ENCODE measurements at places on chromosomes 2 and 18. TPM values are rescaled to one million over a fixed set of nuclear protein-coding genes. Genes with fewer than 3 reads are reported as not detected.

The MRPL33 gene
- total RNA-seq: 63.0 TPM

The TEKT4 gene
- not detected for total RNA-seq

DNA sequence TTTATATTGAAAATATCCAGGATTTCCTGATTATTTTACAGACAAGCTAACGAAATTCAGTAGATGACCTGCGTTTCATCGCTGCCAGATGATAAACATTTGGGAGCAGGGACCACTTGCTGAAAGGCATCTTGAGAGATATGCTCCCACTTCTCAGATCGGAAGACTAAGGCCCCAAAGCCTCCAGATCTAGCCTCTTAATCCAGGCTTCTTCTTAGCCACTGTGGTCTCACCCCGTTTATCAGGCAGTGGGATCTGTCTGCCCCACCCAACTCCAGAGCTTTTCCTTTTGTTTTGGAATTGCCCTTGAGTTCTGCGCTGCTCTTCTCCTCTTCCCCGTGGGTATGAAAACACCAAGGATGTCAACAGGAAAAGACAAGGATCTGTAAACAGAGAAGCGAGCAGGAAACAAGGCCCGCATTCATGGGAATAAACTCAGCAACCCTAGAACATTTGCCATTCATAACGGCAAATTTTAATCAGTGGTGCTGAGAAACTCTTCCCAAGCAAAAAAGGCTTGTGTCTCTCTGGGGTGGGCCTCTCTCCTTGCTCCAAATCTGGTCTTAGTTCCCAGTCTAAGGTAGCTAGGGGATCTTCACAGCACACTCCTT is 21.4 kb downstream of the MYL12B start:
- DNase-seq: no peak

DNA sequence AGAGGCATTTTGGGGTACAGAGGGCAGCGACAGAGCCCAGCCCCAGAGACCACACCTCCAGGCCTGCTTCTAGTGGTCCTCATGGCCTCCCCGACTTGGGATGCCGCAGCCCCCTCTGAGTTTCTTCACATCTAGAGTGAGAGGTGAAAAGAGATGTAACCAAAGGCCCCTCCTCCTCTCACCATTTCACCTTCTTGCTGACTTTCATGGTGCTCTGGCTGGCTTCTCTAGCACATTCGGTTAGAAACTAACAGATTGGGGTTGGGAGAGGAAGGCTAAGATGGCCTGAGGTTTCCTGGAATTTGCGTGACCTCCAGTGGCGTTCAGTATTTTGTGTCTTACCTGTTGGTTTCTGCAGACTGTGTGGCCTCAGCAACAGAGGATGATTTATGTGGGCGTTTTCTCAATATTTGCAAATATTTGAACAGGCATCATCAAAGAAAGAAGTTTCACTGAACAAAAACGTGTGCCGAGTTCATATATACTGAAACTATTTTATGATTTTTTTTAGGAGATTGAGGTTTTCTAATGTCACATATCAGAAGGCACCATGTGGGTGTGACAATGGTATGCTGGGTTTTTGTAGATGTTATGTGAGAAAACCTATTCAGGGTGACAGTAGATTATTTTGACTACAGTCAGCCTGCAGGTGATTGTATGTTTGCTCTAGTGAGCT is 69.9 kb upstream of the BCL2L11 start:
- DNase-seq: no peak

GRCh38 chr18:76838182-76838581 is 15.8 kb downstream of the ZNF236 start:
- no peak for DNase-seq

DNA sequence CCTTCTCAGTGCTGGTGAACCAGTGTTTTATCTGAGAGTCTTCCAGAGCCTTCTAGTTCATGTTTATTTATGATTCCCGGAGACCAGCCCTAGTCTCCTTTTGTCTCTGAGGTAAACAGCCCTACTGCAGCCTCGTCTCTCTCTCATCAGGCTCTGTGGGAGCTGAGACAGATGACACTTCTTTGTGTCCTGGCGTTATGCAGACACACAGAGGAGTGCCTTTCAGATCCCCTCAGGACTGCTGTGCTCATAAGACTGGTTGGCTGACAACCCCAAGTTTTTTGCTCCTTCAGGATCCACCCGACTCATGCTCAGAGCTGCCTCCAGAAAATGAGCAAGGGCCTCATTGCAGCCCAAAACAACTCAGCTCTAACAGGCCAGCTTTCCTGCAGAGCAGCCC is 523.8 kb upstream of the SPHKAP start:
- no peak for DNase-seq

- no peak for DNase-seq
Observed at GRCh38 chr2:177056481-177056929, 156.1 kb upstream of the HNRNPA3 start.

DNA sequence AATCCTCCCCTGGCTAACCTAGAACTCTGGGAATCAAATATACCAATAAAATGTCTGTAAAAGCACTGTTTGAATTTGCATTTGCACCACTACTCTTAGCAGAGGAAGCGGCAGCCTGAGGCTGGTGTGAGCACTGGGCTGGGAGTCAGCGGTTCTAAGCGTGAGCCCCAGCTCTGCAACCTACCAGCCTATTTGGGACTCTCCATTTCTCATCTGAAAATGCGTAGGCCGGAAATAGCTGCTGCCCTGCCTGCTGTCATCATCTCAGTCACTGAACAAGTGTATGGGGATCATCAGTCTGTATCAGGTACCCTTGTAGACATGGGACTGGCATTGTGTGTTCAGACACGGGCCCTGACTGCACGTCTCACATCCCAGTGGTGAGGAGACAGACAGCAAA is 194.3 kb downstream of the ANKRD30B start:
- no peak for DNase-seq

DNA sequence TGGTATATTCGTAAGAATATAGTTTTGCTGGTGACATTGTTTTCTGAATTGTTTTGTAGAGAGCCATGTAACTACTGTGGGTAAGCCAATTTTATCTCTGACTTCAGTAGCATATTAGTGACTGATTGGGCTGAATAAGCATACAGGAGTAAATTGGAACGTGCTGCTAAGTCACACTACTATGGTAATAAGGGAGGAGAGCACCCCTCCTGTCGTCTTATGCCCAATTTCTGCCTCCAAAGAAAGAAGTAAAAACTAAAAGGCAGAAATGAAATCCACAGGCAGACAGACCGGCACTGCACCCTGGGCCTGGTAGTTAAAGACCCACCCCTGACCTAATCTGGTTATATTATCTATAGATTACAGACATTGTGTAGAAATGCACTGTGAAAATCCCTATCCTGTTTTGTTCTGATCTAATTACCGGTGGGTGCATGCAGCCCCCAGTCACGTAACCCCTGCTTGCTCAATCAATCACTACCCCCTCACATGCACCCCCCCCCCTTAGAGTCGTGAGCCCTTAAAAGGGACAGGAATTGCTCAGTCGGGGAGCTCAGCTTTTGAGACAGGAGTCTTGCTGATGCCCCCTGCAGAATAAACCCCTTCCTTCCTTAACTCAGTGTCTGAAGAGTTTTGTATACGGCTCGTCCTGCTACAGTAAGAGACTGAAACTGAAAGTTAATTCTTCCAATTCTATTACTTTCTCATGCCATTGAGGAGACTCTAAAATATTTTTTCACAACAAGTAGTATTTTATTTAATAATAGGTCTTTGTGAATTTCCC is 167.0 kb downstream of the ZNF804A start:
- DNase-seq: no peak

GRCh38 chr2:56266761-56267414 is 83.1 kb downstream of the CCDC85A start:
- DNase-seq: no peak
